Thymus (tissue), 14 donors: ENCODE measurements at places on chromosomes 4 and X. TPM values are rescaled to one million over a fixed set of nuclear protein-coding genes. Genes with fewer than 3 reads are reported as not detected.

PNCK gene
- 8.2 TPM for total RNA-seq

GRCh38 chrX:119885554-119886428 lies 9.9 kb upstream of the AKAP14 start:
- no peak overlapping the region for H3K27ac ChIP-seq
- H3K27me3 ChIP-seq, result peaks cover 20% of the 10 kb centered on the region
- H3K36me3 ChIP-seq, result no peaks in the 10 kb centered on the region
- no peak for DNase-seq
- no peak overlapping the region for H3K4me3 ChIP-seq

DNA sequence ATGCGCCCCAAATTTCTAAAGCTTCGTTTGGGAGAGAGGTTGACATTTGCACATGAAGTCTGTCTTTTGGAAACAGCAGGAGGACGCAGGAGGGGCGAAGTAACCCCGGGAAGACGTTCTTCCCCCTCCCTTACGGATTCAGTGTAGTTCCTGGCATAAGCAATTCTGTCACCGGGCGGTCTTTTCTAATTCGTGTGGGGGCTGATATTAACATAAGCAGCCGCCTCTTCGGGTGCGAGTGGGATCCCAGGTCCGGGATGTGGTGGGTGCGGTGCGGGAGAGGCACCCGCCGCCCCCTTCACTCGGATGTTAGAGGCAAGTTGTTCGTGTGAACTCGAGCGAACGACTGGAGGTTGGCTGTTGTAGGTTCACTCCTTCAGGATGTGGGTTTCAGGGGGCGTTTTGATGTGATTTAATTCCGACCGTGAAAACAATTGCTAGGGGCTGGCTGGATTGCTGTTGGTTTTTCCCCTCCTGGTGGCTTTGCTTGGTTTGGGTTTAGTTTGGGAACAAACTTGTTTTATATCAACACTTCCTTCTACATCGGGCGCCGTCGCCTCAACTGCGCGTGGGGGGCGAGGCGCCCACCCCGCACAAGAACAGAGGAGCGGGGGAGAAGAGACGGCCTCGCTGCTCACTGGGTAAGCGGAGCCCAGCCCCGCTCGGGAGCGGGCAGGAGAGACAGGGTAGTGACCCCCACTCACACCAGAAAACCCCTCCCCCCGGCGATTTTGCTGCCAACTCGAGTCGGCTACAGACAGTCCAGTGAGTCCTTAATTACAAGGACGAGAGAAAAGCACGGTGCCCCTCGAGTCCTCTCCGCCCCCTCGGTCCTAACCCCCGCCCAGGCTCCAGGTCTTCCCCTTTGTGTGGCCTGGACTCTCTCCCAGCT lies 2.9 kb upstream of the LEF1 start:
- H3K4me3 ChIP-seq, result peak overlapping the region; percentile 68
- peak overlapping the region; percentile 97 for H3K27ac ChIP-seq
- peaks cover 22% of the 10 kb centered on the region for H3K4me1 ChIP-seq
- peak; percentile 88 for DNase-seq
- no peaks in the 10 kb centered on the region for H3K36me3 ChIP-seq

GRCh38 chrX:99398545-99398944 lies 1011.5 kb downstream of the PCDH19 start:
- H3K36me3 ChIP-seq, result no peaks in the 10 kb centered on the region
- no peak overlapping the region for H3K27ac ChIP-seq
- no peak overlapping the region for H3K4me3 ChIP-seq
- no peaks in the 10 kb centered on the region for H3K4me1 ChIP-seq

- H3K4me1 ChIP-seq, result no peaks in the 10 kb centered on the region
- no peak overlapping the region for H3K4me3 ChIP-seq
- no peaks in the 10 kb centered on the region for H3K36me3 ChIP-seq
- H3K27me3 ChIP-seq, result peaks cover 11% of the 10 kb centered on the region
- no peak for DNase-seq
These were observed 37.5 kb upstream of the IQSEC2 start for GRCh38 chrX:53318766-53319353.

DNA sequence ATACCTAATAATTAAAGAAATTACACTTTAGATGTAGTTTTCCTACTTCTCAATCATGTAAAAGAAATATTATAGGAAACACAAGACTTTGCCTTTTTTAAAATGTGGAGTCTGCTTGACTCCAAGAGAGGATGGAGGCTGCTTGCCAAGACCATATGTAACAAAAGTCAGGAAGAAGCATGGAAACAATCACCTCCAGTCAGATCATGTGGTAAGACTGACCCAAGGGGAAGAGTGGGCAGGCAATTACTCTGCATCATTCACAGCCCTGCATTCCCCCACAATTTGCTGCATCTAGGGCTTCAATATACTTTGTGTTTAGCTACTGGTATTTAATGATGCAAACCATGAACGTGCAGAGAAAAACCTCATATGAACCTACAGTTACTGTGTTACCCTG lies 78.0 kb upstream of the RXFP1 start:
- H3K4me3 ChIP-seq, result no peak overlapping the region
- no peaks in the 10 kb centered on the region for H3K36me3 ChIP-seq

DNA sequence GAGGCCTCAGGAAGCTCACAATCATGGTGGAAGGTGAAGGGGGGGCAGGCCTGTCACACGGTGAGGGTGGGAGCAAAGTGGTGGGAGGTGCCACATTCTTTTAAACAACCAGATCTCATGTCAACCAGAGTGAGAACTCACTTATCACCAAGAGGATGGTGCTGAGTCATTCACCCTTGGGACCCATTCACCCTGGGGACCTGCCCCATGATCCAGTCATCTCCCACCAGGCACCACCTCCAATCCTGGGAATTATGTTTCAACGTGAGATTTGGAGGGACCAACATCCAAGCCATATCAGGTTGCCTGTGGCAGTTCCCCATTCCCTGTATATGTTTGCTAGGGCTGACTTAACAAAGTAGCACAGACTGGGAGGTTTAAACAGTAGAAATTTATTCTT lies 318.4 kb upstream of the CLNK start:
- H3K4me3 ChIP-seq, result no peak overlapping the region
- no peak for DNase-seq
- H3K36me3 ChIP-seq, result no peaks in the 10 kb centered on the region
- H3K27me3 ChIP-seq, result no peaks in the 10 kb centered on the region
- H3K4me1 ChIP-seq, result peaks cover 34% of the 10 kb centered on the region
